ENCODE measurements at places on chromosomes 1 and 21.
A peak's percentile ranks its signal among the peaks of the same experiment; 100 is the strongest.

DNA sequence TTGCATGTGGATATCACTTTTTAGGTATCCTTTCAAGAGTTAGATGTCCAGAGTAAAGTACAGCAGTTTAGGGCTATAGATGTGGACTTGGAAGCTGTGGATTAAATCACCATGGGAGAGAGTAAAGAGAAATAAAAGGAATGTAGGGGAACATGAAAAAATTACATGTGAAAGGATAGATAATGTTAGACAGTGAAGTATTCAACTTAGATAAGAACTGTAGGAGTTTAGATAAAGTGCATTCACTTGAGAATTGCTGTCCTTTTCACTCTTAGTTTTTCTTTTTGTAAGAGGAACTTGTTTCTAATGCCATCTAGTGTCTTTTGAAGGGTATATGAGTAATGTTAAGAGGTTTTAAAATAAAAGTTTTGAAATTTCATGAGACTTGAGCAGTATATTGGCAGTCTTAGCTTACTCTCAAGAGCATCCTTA is 40.1 kb downstream of the MAST2 start:
- no peak for DNase-seq

GRCh38 chr1:50633465-50633864 is 210.2 kb upstream of the DMRTA2 start:
- DNase-seq = peak; percentile 90

DNA sequence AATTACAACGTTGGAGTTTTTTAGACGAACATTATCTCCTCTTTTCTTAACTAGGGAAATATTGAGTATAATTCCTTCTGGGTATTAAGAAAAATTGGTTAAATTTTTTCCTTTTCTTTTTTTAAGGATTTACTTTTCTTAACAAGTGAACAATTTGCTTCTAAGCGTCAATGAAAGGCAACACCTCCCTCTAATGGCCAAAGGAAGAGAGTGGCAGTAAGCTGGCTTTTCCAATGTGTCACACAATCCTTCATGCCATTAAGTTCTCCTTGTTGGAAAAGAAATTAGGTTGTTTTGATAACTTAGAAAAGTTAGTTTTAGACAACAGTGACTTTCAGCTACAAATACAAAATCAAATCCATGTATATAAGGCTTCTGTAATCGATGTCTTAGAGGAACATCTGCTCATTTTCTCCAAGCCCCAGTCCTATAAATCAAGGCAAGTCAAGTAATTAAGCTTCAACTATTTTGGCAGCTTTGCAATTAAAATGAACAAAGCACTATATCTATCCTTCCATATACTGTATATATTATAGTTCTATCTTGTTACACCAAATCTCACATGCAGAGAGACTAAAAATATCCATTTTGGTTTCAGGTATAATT is 62.8 kb downstream of the EDEM3 start:
- DNase-seq = no peak

- no peak for DNase-seq
These were observed 30.3 kb downstream of the TEX35 start for GRCh38 chr1:178543290-178543607.

DNA sequence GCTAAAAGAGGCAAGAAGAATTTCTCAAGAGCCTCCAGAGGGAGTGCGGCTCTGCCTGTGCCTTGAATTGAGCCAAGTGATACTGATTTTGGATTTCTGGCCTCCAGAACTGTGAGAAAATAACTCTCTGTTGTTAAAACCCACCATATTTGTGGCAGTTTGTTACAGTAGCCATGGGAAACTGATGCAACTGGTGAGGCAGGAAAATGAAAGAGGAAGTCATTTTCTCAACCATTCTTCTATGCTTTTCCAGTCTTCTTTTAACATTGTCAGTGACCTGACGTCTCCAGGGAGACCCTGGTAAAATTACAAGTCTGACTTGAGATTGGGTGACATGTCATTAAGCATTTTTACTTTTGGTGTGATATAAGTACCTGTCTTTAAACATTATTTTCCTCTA is 5.8 kb downstream of the OR6P1 start:
- no peak for DNase-seq

DNA sequence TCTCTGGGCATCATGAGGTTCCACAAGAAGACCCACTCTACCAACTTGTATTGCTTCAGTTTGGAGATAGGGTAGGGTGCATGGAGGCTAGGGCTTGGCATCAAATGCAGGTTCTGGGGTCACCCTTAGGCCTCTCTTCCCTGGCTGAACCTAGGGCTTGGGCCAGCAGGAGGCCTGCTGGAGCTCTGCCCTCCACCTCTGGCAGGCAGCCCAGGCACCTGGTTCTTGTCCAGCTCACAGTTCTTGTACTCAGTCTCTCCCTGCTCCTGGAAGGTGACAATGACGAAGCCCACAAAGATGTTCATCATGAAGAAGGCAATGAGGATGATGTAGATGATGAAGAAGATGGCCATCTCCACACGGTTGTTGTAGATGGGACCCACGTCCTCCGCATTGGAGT is 37.5 kb upstream of the KIF21B start:
- DNase-seq = no peak

- no peak for DNase-seq
These were observed 22.4 kb upstream of the ADGRB2 start for GRCh38 chr1:31786366-31787060.

DNA sequence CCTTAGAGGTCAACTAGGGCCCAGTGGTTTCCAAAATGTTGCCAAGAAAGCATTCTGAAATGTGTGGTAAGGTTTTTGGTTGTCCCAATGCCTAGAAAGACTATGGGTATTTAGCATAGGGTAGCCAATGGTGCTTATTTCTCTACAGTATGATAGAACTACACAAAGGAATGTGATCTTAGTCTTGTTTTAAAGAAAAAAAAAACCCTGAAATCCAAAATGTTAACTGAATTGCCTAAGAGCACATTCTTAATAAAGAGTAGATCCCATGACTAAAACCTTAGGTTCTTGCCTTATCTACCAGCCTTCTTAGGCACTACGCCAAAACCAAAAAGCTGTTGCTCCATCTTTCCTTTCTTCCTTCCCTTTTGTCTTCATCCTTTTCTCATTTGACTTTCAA is 428.2 kb downstream of the MRPL39 start:
- no peak for DNase-seq

DNA sequence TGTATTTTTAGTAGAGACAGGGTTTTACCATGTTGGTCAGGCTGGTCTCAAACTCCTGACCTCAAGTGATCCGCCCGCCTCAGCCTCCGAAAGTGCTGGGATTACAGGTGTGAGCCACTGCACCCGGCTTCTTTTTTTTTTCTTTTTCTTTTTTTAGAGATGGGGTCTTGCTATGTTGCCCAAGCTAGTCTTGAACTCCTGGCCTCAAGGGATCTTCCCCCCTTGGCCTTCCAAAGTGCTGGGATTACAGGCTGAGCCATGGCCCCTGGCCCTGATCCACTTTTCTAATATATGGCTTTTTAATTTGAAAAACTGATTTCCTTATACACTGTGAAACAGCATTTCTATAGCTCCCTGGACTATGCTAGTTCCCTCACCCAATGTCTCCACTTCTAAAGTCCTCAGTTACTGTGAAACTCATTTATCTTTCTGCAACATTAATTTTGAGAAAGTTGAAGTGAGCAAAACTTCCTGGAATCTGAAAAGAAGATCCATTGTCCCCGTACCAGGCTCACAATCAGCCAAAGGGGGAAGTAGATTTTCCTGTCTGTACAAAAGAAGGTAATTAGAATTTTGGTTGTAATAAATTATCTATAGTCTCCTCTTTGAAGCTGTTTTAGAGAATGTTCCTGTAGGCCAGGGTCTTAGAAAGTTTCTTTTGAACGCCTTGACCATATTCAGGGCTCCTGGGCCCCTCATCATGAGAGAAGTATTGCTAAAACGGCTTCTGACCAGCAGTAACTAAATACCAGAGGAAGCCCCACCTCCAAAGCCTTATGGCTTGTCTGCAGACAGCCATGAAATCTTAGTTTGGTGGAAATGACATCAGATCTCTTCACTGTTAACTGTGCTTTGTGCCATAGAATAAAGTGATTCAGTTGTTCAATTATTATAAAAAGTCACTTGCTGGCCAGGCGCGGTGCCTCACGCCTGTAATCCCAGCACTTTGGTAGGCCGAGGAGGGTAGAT is 34.9 kb downstream of the DEGS1 start:
- DNase-seq = no peak

GRCh38 chr1:67646145-67647035 is 38.6 kb upstream of the GADD45A start:
- DNase-seq = peak; percentile 22

DNA sequence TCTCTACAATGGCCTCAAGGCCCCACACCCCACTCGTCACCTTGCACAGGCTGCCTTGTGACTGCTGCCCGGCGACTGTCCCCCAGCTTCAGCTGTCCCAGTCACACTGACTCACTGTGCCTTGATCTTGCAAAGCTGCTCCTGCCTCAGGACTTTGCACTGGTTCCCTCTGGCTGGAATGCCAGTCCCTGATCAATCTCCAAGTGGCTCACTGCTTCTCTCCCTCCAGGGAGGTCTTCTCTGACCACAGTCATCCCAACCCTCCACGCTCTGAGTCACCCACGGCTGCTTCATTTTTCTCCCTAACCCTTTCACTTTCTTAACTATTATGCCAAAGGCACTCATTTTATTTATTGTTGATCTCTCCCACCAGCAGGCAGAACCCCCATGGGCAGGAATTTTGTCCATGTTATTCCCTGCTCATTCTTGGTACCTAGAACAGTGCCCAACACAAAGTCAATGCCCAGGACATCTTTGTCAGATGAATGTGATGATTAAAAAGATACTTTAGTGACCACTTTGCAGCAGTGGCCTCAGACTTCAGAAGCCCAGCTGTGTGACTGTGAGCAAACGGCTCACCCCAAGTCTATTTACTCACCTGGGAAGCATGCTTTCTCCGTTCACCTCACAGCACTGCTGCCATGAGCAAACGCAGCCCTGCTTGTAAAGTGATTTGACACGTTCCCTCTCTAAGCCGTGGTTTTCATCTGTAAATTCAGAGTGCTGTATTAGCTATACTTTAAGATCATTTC is 53.4 kb downstream of the ZBTB18 start:
- DNase-seq = no peak

DNA sequence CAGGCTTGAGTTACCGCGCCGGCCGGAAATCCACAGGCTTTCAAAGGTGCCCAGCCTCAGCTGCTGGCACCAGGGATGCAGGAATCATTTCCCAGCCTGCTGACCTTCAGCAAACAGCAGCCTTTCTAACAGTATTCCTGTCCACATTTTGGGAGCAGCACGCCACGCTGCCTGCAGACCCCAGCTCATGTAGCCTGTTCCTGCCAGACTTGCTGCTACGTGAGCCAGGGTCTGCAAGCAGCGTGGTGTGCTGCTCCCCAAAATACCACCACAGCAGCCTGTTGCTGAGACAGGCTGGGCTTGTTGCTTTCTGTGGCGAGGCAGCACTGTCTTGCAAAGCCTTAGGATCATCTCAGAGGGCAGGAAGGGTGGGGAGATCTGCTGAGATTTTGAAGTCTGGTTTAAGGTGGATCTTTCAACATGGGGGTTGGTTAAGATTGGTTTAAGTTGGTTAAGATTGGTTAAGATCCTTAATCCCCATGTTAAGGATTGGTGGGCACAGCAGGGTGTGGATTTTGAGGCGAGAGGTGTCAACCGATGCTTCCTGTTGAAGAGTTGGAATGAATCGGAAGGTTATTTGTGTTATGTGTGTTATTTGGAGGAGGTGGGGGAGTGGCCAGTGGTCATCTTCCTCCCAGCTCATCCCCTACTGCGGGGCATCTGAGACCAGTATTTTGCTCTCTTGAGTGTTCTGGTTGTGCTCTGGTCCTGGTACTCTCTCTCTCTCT is 12.9 kb downstream of the FAAH start:
- no peak for DNase-seq

GRCh38 chr1:231187571-231187970 is 25.7 kb downstream of the TRIM67 start:
- no peak for DNase-seq

DNA sequence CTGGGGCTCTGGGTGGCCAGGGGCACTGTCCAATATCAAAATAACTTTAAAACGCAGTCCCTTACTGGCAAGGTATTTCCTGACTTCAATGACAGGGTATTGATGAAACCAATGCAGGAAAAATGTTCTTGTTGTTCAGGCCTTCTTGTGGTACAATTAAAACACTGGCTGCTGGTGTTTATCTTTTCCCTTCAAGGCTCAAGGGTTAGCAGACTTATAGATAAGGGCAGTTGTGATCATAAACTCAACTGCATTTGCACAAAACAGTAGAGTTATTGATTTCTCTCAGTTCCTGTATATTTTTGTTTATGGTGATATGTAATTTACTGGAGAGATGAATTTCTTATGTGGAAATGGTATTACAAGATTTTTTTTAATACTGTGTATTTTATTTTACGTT is 2.7 kb upstream of the CD84 start:
- DNase-seq = no peak

DNA sequence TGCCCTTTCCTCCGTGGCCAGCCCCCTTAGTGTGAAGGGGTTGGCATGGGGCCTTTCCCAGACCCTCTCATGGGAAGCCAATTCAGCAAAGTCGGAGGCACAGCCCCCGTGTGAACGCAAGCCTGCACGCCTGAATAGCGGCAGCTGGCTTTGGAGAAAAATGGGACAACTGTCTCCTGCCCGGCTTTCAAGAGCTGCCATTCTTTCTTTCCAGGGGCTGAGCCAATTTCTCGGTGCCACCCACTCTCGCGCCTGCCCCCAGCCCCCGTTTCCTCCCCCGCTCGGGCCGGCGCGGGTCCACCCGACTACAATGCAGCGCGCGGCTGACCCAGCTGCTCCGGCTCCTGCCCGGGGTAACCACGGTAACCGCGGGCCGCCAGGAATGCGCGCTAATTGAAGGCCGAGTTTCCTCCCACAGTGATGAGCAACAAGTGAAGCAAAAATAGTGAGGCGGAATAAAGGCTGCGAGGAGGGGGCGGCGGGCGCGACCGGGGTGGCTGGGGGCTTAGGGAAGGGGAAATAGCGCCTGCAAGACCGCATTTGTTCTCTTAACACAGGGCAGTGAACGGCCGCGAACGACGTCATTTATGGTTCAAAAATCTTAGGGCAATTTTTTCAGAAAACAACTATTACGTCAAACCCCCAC is 27.8 kb downstream of the ILDR2 start:
- DNase-seq = peak; percentile 4

- no peak for DNase-seq
These were observed 6.2 kb downstream of the WDR64 start for GRCh38 chr1:241658081-241658793.

GRCh38 chr1:211944733-211945500 is 90.4 kb downstream of the INTS7 start:
- DNase-seq = no peak
